ENCODE measurements at places on chromosomes 5 and 9. TPM values are rescaled to one million over a fixed set of nuclear protein-coding genes. Genes with fewer than 3 reads are reported as not detected.

DNA sequence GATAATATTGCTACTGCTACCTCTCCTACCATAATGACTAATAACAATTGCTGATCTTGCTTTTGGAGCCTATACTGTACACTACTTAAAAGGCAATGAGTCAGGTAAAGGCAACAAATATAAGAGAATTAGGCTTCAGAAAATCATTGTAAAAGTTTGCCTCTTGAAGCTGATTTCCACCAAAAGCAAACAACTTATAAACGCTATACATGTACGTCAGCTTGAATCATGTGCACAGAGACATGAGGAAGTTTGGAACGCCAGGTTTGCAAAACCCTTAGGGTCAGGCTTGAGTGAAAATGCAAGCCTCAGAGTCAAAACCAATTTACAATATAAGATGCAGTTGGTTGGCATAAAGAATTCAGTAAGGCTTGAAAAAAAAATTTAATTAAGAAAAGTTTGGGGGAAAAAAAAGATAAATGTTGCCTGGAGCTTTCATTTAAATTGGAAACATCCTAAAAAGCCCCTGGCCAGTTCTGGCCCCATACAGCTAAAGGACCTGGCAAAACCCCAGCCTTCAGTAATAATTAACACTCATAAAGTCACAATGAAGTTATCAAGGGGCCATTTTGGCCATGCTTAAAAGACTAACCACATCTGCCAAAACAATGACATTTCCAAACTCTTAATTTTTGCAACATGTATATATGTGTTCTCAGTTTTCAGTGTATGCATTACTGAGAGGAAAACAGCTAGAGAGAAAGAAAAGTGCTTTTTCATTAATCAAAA, 181.0 kb upstream of the NFIL3 start:
- no peak for DNase-seq

DNA sequence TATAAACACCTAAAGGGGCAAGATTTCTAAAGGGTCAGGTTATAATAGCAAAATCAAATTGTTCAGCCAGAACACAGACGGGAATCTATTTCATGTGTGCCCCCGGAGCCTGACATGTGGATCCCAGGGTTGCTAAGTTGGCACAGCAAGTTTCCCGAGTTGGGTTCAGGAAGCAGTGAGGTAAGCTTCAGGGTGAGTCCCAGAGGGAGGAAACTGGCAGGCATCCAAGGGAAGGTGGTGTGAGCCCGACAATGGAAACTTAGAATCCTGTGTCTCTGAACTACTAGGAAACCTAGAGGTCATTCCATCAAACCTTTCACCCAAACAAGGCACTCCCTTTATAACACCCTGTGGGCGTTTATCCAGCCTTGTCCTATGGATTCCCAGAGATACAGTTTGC, 98.4 kb downstream of the ADRB2 start:
- peak; percentile 60 for DNase-seq

DNA sequence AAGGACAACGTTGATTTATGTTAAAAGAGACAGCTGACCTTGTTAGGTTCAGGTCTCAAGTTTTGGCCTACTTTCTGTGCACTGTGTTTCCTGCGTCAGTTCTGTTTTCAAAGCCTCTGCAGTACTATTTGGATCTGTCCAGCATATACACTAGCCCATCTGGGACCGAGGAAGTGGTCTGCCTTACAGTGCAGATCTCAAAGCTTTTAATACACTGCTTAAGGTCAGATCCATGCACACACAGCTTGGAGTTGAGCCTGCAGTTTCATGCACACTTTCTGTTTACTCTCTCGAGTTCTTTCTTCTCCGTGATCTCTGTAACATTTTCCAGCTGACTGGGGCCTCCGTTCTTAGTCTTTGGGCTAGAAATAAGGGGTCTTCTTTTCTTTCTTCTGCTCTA, 24.1 kb downstream of the CARTPT start:
- no peak for DNase-seq

DNA sequence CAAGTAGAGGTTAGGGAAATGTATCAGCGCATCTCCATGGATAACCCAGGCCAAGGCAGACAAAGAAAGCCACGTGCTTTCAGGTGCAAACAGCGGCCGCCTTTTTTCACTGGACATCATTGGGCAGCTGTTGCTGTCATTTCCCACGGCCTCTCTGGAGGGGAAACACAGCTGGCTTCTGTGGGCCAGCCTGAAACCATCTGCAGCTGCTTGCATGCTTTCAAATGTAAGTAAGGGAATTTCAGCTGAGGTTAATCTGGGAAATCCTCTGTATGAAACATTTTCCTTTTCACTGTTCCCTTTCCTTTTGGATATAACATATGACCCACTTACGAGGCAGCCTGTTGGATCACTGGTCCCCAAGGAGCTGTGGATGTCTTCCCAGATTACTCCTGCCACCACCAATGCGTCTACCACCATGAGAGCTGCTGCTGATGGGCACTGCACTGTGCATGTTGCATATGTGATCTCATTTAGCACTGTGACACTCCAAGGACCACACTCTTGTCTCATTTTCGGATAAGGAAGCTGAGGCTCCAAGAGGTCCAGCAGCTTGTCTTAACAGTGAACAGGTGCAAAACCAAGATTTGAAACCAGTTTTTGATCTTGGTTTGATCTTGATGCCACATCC, 106.3 kb downstream of the C9orf152 start:
- DNase-seq = no peak

The FAF2 gene
- polyA plus RNA-seq = 9.7 TPM

- DNase-seq = no peak
These were observed 443.9 kb downstream of the TLE1 start for GRCh38 chr9:81245254-81245956.

DNA sequence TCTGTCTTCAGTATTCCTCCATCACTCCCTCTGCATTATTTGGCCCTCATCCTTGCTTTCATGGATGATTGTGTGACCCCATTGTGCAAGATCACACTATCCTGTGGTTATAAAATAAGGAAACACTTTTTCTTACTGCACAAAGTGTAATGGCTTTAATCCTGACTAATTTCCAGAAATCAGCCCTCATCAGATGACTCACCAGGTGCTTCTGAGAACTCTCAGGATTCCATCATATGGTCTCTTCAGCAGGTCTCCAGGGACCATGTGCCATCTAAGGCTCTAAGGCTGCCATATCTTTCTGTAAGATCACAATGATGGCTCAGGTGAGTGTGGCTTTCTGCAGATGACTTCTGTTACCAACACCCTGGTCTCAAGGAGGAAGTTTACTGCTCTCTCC, 27.3 kb upstream of the FER start:
- DNase-seq = no peak

The CDH9 gene
- not detected for polyA plus RNA-seq

The OR1L6 gene
- polyA plus RNA-seq = not detected

DNA sequence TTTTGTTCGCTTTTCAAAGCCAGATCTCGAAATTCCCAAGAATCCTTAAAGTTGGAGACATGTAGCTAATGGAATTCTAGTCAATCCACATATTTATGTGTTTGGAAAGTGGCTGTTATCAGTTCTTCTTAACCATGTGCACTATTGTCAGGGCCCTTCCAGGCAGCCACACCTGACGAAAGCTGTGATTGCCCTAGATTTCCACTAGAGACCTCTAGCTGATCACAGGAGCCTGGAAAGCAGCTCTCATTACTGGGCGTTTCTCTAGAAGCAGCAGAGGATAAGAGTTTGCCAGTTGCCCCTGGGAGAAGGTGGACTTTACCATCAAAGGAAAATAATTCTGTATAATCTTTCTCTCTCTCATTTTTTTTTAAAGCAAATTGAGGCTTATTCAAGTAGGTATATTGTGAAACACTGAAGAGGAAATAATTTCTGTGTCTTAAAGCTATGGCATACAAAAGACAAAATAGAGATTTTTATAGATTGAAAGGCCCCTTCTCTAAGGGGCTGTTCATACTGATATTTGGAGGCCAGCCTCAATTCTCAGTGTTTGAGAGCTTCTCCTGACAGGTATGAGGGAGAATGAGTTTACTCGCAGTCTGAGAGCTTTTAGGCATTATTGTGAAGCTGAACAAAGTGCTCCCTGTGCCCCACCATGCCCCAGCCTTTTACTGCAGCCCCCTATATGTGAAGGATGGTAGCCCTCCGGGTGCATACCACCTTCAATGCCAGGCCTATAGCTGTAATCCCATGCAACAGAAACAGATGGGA, 405.4 kb upstream of the ACTBL2 start:
- DNase-seq = peak; percentile 33

The SLC34A3 gene
- polyA plus RNA-seq = not detected

- DNase-seq = no peak
These were observed 116.7 kb upstream of the HAPLN1 start for GRCh38 chr5:83837265-83837907.

The CCDC171 gene
- polyA plus RNA-seq = 0.61 TPM

The SLC27A6 gene
- 27.8 TPM for polyA plus RNA-seq

GRCh38 chr9:84266087-84266561, 74.4 kb downstream of the SLC28A3 start:
- no peak for DNase-seq

GRCh38 chr5:84242286-84242685, 142.4 kb downstream of the EDIL3 start:
- DNase-seq = no peak

The ANKRD31 gene
- polyA plus RNA-seq = 0.05 TPM

GRCh38 chr5:55172051-55172899, 702 bp downstream of the CDC20B start:
- DNase-seq = no peak

DNA sequence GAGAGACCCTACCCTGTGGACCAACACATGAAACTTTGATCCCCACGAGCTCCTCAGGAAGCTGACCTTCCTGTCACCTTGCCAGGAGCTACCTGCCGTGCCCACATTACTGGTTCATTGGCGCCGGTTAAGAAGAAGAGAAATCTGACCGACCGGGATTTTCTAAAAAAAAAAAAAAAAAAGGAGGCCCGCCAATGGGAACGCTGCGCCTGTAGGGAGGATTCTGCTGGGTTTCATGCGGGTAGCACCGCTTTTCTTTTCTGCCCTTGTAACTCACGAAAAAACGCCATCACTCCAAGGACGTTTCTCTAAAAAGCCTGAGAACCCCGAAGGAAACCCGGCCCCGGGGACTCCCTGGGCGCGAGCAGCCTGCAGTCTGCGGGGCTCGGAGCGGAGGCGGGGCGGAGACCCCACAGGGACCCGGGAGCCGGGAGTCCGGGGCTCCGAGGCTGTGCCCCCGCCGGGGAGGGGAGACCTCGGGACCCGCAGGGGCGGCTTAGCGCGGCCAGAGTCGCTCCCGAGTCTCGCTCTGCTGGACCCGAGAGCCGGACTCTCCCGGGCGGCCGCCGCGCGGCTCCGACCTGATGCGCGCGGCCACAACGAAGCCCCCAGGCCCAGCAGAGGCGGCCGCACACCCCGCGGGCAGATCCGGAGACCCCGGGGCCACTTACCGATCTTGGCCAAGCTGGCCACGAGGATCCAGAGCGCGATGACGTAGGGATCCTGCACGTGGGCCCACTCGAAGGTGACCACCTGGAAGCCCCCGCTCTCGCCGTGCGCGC, 617 bp downstream of the SLC9A3 start:
- DNase-seq = no peak

The C5 gene
- polyA plus RNA-seq = 0.97 TPM

DNA sequence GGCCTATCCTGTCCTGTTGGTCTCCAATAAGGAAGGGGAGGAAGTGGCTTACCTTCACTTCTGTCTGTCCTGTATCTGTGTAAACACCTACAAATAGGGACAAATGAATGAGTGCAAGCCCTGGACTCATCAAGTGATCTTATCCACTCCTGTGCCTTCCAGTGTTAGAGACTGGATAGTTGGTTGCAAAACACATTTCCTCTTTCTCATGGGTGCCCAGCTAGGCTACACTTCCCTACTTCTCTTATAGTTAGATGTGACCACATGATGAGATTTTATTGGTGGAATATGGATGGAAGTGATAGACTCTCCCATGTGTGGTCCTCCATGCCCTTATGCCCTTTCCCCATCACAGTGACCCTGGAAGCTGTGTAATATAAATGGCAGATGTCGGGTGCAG, 16.9 kb upstream of the PFDN1 start:
- DNase-seq = no peak

DNA sequence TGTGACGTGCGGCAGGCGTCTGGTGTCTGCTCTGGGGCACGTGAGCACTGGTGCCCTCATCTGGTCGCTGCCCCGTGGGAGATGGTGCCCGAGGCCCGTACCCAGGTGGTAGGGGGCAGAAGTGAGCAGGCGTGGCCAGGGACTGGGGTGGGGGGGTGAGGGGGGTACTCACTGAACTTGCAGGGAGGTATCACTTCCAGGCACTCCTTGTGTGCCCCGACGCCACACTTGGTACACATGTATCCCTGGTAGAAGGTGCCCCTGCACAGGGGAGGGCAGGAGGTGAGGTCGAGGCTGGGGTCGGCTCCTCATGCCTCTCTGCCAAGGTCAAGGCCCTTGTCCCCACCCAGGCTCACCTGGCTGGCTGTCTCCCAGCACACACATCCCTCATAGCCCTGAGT, 45.2 kb upstream of the SARDH start:
- peak; percentile 31 for DNase-seq

The FSTL4 gene
- polyA plus RNA-seq = not detected

The CLINT1 gene
- 27.0 TPM for polyA plus RNA-seq

DNA sequence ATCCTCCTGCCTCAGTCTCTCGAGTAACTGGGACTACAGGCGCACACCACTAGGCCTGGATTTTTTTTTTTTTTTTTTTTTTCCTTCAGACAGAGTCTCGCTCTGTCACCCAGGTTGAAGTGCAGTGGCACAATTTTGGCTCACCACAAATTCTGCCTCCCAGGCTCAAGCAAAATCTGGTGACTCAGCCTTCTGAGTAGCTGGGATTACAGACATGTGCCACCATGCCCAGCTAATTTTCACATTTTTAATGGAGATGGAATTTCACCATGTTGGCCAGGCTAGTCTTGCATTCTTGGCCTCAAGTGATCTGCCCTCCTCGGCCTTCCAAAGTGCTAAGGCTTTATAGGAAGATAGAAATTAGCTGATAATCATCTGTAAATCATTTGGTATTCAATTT, 43.9 kb downstream of the NSA2 start:
- DNase-seq = no peak

DNA sequence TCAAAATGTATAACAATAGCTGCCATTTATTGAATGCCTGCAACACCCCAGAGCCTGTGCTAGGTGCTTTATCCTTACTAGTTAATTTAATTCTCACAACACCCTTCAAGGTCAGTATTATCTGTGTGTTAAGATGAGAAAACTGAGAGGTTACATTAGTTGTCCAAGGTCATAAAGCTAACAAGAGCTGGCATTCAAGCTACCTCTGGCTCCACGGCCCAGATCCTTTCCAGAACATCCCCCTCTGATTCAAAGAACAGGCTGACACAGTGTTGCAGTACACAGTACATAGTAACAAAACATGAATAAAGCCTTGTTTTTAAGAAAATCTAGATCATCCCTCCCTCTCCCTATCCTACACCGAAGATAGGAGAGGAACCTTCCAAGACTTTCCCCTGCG, 9.4 kb upstream of the FRMPD1 start:
- no peak for DNase-seq

DNA sequence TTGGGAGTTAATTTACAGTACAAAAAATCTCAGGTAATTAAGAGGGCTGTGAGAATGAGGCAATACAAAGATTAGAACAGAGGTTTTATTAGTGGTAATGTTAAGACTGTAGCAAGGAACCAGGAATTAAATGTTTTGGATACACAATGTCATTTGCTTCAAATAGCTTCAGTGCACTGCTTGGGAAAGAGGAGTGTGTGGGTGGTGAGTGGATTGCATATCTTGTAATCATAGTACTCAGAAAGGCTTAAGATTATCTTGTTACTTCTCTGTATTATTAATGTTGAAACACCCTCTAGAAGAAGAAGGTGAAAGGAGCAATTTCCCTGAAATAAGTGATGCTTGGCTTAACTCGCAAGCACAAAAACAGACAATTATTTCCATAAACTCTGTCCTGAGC, 21.0 kb upstream of the TBCA start:
- DNase-seq = no peak
